ENCODE measurements at places on chromosomes 2 and 18. TPM values are rescaled to one million over a fixed set of nuclear protein-coding genes. Genes with fewer than 3 reads are reported as not detected.

The FBXO41 gene
- 5.4 TPM for total RNA-seq

The CERKL gene
- total RNA-seq, result not detected

The BCL2 gene
- total RNA-seq, result 0.84 TPM

The SOX11 gene
- total RNA-seq, result not detected

The GULP1 gene
- total RNA-seq, result 10.3 TPM

The PSMA8 gene
- not detected for total RNA-seq

The SLC14A1 gene
- not detected for total RNA-seq

The LPIN1 gene
- total RNA-seq, result 49.7 TPM

The PSTPIP2 gene
- 21.1 TPM for total RNA-seq

The MAL gene
- total RNA-seq, result 0.23 TPM

The MARCHF4 gene
- 0.72 TPM for total RNA-seq

The SP110 gene
- 8.9 TPM for total RNA-seq

The NT5DC4 gene
- total RNA-seq, result not detected

The SNTG2 gene
- total RNA-seq, result 0.55 TPM

The LMAN2L gene
- 16.2 TPM for total RNA-seq

The COBLL1 gene
- total RNA-seq, result 16.5 TPM

The GAREM2 gene
- total RNA-seq, result 0.94 TPM

The MYO3B gene
- 1.1 TPM for total RNA-seq

The TSPYL6 gene
- total RNA-seq, result not detected

The ELAC1 gene
- total RNA-seq, result 4.5 TPM

The COL3A1 gene
- 1.5 TPM for total RNA-seq

The EVA1A gene
- 33.5 TPM for total RNA-seq

The NT5C1B gene
- not detected for total RNA-seq

The MAP3K19 gene
- total RNA-seq, result not detected

The CERS6 gene
- 25.1 TPM for total RNA-seq

The KCNE4 gene
- not detected for total RNA-seq

The MFSD2B gene
- total RNA-seq, result not detected
